Vagina (tissue), 2 donors: ENCODE measurements at places on chromosomes 16 and 17.

GRCh38 chr17:71187145-71187878, 933.5 kb upstream of the SOX9 start:
- no peak for DNase-seq

GRCh38 chr16:1357906-1358566, 6.3 kb downstream of the GNPTG start:
- no peak for DNase-seq

DNA sequence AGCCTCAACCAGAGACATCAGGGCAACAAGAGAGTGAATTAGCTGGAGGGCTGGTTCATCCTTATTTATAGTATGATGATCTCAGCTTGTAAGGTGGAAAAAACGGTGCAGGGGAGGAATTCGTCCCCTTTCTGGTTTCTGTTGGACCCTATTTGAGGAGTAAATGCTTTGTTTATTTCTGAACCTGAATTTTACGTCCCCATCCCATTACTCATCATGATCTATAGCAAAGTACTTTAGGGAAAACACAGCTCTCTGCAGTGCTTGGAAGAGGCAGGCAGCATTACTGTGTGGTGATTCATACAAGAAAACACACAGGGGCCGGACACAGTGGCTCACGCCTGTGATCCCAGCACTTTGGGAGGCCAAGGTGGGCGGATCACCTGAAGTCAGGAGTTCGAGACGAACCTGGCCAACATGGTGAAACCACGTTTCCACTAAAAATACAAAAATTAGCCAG, 8.0 kb upstream of the VAT1L start:
- no peak for DNase-seq

DNA sequence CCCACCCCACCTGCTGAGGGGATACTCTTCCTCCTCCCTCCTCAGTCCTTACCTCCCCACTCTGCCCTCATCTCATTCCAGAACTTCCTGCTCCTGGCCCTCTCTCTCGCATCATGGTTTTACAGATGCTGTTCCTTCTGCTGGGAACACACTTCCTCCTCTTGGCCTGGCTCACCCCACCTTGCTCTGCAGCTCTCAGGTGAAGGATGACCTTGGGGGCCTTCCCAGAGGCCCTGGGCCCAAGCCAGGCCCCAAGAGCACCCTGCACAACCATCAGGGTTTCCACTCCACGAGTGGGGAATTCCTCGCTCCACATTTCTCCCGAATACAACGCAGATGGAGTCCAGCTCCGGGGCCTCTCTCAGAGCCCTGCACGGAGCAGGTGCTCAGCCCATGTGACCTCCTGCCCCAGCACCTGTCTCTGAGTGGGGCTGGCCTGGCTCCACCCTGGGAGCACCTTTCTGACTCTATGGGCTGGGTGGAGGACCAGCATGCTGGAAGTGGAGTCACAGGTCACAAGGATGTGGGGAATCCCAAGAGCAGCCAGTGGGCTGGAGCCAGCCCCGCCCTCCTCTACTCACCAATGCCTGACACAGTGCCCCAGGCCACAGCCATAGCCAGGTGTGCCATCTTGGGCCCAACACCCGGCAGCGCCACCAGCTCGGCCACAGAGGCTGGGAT, 4.5 kb downstream of the NTHL1 start:
- no peak for DNase-seq

DNA sequence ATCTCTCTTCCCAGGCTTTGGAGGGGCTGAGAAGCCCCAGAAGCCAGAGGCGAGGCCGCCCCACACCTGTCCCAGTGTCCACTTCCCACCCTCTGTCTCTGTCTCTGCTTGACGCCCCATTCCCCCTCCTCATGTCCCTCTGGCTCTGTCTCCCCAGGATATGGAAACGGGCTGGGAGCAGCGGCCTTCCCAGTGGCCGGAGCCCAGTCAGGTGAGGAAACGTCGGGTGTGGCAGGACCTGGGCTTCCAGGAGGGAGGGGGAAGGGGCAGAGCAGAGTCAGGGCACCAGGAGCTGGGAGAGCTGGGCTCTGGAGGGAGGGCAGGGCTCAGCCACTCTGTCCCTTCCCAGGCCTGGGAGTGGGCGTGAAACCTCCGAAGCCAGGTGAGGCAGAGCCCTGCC, 10.6 kb upstream of the PKMYT1 start:
- no peak for DNase-seq

- DNase-seq, result no peak
Measured at GRCh38 chr17:57518587-57519581, 226.2 kb downstream of the CCDC182 start.

DNA sequence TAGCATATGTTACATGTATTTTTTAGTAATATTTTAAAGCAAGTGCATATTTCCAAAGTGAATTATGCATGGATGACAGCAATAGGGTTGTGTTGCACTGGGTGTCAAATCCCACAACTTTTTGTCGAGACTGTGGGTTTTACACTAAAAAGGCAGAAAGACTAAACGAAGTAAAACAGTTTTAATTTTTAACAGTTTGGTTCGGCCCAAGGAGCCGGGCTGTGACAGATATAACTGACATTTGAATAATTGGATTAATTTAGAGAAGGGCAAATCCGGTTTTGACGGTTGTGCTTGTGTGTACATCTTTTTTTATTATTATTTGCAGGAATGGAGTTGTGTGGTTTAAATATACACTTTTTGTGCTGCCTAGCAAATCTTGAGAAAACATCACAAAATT, 263.6 kb downstream of the FTO start:
- DNase-seq, result no peak

GRCh38 chr16:77009453-77009852, 181.5 kb upstream of the MON1B start:
- DNase-seq, result no peak
